ENCODE measurements at places on chromosomes 4 and X.

DNA sequence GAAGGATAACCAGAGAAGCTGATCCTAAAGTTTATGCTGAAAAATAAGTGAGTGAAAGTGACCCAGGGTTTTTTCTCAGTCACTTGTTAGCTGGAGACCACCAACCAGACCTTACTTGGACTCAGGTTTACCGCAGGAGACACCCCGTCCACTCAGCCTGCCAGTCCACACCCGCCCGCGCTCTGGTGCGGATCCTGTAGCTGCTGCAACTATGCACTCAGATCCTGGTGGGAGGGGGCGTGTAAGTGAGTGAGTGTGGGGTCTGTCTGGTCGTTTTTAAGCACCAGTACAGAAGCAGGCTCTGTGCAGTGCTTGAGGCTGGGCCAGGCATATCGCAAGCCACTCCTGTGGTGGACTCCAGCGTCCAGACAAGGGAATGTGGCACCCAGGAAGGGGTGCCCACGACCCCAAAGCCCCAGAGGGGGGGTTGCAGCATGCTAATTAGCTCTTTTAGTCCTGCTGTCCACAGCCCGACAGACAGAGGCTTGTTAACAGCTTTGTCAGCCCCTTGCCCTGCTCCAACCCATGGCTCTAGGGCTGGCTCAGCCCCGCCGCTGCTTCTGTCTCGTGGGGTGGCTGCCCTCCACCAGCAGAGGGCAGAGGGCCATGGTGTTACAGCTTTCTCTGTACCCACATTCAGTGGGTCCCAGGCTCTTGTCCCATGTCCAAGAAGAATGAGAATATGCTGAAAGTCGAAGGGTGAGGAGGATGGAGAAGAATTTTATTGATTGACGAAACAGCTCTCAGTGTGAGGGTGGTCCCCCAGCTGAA is 40.4 kb upstream of the PPP1R2C start:
- no peak for DNase-seq

DNA sequence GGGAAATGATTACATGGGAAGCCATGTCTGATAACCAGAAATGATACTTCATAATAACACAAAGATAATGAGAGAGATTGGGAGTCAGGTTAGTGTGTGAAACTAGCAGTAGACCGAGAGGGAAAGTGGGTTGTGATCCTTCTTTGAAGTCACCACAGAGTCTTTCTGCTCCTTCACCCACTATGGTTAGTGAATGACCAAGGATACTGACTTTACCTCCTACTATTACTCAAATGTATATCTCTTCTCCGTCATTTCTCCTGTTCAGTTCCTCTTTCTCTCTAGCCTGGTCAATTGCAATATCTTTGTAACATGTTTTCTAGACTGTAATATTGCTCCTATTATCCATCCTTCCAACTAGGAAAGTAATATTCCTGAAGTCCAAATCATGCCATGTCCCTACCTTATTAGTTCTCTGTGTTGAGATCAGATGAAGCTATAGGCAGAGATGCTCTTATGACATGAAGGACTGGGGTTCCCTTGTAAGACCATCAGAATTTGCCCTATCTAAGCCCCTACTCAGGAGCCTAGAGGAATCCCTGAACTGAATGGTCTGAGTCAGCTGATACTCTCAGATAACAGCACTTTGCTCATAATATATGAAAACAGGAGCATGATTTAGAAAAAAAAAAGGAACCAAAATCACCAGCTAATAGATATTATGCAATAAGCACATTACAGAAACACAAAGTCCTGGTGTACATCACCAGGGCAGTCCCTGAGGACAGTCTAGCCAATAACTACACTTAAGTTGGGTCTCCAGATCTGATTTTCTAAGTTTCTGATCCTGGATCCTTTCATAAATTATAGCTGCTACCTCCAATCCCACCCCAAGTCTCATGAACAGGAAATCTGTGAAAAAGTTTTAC is 81.2 kb downstream of the SHROOM3 start:
- DNase-seq: no peak

DNA sequence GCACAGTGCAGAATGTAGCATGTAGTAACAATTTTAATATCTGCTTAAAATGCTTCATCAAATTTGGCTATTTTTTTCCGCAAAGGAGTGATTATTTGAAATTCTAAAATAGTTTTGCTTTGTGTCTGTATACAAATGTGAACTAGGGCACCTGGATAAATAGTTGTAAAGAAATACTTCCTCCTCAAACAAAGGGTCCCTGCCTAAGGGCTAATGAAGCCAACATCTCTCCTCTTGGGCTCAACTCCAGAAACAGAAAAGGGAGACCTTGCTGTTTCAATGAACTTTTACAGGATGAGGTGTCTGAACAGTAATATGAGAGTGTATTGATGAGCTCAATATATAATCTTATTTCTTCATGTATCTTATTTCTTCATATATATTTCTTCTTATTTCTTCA is 30.8 kb upstream of the SCOC start:
- DNase-seq: no peak

GRCh38 chr4:42225286-42225685 is 72.8 kb upstream of the BEND4 start:
- no peak for DNase-seq

DNA sequence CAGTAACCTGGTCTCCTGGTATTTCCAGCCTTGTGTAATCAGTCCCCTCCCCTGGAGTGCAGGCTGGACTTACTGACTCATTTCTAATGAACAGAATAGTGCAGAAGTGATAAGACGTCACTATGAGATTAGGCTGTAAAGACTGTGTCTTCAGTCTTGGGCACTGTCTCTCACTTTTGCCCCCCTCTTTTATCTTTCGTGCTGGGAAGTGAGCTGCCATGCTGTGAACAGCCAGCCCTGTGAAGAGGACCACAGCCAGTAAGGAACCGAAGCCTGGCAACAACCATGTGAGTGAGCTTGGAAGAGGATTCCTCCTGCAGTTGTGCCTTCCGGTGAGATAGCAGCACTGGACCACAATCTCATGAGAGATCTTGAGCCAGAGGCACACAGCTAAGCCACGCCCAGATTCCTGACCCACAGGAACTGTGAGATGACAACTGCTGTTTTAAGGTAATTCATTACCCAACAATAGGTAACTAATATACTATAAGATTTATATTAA is 67.5 kb upstream of the GPR34 start:
- DNase-seq: no peak

DNA sequence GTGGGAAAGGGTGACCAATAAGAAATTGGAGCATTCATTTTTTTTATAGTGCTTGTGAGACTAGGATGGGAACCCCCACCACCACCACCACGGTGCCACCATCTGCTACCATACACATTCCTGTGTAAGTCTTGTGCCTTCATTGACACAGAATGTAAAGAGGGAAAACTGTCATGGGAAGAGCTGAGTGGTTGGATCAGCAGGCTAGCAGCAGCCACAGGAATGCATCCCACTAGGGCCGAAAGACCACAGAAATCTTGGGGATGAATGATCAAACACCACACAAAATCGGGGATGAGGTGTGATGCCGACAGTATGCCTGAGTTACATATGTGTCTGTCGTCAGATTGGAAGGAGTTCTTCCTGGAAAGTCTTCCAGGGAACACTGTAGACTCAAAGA is 69.2 kb downstream of the SRPX start:
- no peak for DNase-seq

- no peak for DNase-seq
Observed at GRCh38 chr4:155179216-155179615, 29.2 kb upstream of the NPY2R start.

- no peak for DNase-seq
Observed at GRCh38 chrX:127574829-127575228, 477.4 kb downstream of the ACTRT1 start.

All from CD4-positive, alpha-beta memory T cell (primary cell).